ENCODE measurements at places on chromosomes 2 and 18.

- DNase-seq: no peak
Measured at GRCh38 chr2:240204431-240205276, 64.2 kb upstream of the OTOS start.

DNA sequence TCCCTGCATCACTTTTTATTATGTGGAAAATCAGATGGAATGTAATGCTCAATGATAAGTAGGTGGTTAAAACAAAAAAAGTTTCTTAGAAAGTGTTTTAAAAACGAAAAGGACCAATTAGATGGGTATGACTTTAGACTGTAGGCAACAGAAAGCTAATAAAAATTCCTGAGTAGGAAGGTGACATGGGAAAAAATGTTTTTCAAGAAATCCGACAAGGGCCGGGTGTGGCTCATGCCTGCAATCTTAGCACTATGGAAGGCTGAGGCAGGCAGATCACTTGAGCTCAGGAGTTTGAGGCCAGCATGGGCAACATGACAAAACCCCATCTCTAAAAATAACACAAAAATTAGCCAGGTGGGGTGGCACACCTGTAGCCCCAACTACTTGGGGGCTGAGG lies 126.1 kb downstream of the THADA start:
- DNase-seq: no peak

- DNase-seq: no peak
Measured at GRCh38 chr2:170052151-170052550, 125.8 kb upstream of the MYO3B start.

GRCh38 chr2:60541056-60541651 lies 12.3 kb downstream of the BCL11A start:
- DNase-seq: no peak

Measured in H54 (cell line).